LHCN-M2 (cell line): ENCODE measurements at places on chromosomes 3 and 15. TPM values are rescaled to one million over a fixed set of nuclear protein-coding genes. Genes with fewer than 3 reads are reported as not detected.

GOLGA6L10 gene
- 0.77 and 0.80 TPM in 2 replicates for total RNA-seq

SNX33 gene
- total RNA-seq, result 15.5 and 18.3 TPM in 2 replicates

GRCh38 chr3:2156244-2156847 is 57.7 kb downstream of the CNTN4 start:
- DNase-seq, result no peak

DNA sequence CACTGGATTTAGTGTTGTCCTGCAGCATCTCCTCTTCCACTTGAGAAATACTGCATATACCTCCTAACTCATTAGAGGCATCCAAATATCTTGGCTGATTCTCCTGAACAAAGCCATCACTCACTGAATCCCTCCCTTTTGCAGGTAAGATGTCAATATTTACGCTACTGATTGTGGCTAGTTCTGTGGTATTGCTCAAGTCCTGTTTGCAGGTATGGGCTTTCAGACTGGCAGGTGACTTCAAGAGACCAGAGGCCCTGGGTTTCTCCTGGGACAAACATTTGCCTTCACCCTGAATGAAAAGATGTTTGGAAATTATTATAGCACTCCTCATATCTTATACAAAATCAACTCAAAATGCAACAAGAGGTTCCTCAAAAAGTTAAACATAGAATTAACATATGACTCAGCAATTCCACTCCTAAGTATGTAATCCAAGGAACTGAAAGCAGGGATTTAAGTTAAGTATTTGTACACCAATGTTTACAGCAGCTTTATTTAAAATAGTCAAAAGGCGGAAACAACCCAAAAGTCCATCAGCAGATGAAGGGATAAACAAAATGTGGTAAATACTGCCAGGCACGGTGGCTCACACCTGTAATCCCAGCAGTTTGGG is 18.6 kb downstream of the NEK4 start:
- DNase-seq, result no peak

DNA sequence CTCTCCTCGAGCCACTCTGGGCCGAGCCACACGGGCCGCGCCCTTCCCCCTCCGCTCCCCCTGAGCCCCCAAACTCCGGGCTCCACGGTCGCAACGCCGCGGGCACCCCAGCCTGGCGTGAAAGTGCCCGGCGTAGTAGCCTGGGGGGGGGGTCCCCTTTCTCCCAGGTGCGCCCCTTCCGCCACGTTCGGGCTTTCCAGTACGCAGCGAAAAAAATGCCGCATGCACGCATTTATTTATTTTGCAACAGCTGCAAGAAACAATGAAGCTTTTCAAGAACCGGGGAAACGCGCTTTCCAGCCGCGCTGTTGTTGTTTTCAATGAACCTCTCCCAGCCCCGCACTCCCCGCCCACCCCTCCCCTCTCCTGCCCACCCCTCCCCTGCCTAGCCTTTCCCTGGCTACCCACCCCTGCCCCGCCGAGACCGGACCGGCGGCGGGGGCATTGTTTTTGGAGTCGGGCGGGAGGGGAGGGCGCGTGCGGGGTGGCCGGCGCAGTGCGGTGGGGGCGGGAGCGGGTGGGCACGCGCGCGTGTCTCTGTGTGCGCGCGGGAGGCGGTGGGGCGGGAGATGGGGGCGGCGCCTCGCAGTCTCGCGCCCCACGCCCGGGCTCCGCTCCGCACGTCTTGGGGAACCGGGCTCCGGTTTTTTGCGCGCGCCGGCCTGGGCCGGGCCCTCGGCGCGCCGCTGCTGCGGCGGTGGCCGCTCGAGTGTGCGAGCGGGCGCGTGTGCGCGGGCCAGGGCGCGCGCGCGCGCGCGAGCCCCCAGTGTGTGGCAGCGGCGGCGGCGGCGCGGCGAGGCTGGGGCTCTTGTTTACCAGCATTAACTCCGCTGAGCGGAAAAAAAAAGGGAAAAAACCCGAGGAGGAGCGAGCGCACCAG is at the start of gene IGF1R:
Gene IGF1R, plus strand, starts transcription at position 766 of the 880 bp plus-strand sequence. CDS start 1,043 bp downstream, outside the sequence.
- DNase-seq, result peak; percentile 88

DNA sequence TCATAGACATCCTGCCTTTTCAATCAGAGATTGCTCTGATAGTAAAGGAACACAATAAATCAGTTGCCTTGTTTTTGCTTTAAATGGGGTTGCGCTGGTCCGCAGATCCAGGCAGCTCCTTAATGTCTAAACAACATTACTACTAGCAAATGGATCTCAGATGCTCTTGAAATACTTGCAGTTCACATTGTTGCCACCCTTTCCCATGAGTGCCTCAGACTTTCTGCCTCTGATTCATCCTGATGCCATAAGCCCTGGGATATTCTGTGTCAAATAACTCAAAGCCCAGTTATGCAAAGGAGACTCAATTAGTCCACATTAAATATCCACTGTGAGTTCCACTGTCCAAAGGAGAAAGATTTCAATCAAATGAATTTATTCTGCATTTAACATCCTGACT is 196.7 kb downstream of the PLCH1 start:
- no peak for DNase-seq

GRCh38 chr15:86295511-86295910 is 215.8 kb downstream of the AGBL1 start:
- DNase-seq, result no peak

GRCh38 chr3:106635271-106635670 is 742.0 kb upstream of the CCDC54 start:
- DNase-seq, result peak; percentile 90

DNA sequence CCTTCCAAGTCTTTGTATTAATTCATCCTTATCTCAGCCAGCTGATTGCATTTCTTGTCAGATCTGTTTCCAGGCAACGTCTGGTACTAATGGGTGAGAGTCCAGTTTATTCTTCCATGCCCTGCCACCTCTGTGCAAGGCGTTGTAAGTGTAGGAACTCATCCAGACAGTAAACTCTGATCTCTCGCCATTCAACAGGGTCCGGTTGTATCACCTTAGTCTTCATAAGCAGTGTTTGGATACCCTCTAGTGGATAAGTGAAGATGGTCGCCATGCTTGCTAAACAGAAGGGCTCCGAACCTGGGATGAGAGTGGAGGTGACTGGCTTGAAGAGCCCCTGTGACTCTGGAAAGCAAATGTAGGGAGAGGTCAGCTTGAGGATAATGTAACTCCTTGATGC is 51.6 kb upstream of the CMTM7 start:
- peak; percentile 52 for DNase-seq

DNA sequence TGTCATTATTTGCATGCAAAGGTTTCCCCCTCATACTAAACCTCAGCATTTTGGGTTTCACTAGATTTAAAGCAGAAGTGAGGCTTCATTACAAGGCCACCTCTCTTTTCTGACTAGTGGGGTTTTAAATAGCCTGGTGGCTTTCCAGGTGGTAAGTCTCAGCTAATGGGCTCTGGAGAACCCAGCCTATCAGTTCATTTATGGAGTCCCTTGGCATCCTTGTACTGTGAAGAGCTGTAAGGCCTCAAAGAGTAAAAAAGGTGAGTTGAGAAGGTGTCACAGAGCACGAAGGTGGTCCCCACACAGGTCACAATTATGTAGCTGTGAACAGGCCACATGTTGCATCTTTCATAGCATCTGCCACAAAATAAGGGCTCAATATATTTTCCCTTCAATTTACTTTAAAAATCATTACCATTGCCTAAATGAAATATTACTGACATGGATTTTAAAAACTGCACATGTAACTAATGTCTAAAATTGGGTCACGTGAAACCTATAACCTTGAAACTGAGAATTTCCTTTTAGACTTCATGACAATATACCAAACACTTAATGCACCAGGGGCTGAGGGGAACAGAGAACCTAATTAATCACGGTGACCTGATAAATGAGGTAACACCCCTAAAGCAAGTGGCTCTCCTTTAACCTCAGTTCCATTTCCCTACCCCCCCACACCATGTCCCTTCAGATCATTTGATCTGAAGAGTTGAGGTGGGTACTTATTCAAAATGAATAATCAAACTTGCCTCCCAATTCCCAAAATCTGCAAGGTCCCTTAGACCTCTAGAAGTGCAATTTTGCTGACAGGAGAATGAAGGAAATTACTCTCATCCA is 1.3 kb downstream of the NGLY1 start:
- DNase-seq, result no peak

- DNase-seq, result peak; percentile 40
Observed at GRCh38 chr3:89740080-89740880, 632.9 kb downstream of the EPHA3 start.

DNA sequence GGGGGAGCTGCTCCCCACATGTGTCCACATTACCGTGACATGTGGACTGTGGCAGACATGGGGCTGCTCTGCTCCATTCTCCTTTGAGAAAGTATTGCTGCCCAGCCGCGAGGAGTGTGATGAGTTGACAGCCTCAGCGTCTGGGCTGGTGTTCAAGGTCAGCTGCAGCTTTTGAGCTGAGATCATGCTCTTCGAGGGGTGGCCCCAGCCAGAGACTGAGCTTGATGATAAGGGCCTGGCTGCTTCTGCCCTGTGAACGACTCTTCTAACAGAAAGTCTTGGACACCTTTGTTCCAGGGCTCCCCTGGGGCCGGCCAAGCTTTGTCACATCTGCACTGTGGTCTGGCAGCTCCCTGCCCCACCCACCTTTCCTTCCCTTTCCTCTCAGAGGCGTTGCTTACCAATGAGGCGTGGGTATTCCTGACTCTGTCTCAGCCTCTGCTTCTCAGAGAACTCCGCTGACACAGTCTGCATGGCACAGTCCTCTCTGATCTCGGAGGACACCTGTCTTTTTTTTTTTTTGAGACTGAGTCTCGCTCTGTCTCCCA is 86.6 kb downstream of the CHRD start:
- no peak for DNase-seq

DNA sequence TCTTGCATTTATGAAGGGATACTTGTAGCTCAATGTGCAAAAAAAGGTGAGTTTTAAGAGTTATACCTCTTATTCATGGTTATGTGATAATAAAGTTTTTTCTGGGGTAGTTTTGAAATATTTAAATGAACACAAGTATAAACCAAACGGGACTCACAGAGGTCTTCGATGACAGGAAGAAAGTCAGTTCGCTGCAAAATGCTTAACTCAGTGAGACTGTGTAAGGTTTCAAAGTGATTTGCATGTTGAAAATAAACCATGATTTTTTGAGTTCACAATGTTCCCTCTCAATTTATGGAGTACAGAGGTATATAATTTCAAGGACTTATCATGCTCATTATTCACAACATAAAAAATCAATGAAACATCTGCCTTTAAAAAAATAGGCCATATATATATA is 36.3 kb upstream of the MYH15 start:
- DNase-seq, result no peak

DNA sequence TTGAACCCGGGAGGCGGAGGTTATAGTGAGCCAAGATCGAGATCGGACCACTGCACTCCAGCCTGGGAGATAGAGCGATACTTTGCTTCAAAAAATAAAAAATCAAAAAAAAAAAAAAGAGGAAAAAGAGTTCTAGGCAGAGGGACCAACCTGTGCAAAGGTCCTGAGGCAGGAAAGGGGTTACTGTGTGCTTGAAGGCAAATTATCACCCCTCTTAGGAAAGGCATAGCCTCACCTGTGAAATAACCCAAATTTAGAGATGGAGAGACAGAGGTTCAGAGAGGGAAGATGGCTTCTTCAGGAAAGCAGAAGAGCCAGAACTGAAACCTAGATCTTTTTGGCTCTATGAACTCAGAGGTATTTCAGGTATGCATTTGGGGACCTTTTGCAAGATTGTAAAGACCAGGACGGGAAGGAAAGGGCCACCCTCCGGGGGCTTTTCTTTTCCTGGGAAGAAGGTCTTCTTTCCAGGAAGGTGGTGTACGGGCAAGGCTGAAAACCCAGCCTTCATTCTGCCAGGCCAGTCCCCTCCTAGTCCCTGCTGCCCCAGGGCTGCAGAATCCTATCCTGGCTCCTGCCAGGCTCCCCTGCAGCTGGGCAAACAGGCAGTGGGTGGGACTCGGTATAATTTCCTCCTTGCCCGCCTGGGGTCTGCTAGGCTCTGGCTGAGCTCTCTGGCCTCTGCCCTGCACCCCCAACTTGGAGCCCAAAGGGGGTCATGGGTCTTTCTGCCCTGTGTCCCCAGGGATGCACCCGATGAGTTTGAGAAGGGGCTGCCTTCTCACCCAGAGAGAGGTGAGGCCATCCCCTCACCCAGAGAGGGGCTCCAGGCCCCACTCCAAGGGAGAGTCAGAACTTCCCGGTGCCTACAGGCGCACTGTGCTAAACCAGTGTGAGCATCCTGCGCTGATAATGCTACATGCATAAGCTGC is 14.4 kb upstream of the CSK start:
- DNase-seq, result no peak

DNA sequence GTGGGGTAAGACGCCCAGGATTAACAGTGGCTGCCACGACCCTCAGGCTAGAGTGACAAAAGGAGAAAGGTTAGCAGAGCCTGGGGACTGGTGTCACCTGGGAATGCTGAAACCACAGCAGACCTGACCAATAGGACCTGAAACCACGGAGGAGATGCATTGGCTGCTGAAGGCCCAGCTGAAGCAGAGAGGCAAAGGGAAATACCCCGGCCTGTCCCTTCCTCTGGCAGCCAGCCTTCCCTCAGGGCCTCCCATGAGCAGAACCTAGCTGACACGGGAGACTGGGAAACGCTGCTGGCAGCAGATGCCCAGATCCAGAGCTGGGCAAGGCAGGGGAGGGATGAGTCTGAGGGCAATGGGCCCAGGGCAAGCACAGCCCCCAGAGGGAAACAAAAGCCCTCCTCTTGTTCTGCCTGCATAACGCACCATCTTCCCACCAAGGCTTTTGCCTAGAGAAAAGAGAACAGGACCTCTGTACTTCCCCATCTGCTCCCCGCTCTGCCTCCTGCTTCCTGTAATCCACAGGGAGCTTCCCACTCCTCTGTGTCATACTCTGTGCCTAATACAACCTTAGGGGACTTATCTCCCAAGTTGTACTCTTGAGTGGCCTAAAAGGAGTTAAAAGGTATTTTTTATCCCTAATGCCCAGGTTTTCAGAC is 216.2 kb downstream of the ABHD5 start:
- DNase-seq, result no peak

DNA sequence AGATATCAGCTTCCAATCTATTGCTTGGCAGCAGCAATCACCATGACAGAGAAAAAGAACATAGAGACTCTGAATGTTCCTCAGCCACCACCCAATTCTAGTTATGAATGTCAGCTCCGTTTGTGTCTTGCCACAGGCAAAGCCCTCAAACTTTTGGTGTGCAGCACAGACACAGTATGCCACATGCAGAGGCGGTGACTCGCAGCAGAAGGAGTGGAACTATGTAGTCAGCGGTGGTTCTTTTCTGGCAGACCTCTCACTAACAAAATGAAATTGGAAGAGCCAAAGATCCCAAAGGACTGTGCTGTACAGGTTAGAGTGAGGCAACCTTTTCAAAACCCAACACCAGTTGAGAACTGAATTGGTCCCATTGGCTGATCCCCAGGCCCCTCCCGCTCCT is 220.9 kb downstream of the SLC9A9 start:
- peak; percentile 82 for DNase-seq

DNA sequence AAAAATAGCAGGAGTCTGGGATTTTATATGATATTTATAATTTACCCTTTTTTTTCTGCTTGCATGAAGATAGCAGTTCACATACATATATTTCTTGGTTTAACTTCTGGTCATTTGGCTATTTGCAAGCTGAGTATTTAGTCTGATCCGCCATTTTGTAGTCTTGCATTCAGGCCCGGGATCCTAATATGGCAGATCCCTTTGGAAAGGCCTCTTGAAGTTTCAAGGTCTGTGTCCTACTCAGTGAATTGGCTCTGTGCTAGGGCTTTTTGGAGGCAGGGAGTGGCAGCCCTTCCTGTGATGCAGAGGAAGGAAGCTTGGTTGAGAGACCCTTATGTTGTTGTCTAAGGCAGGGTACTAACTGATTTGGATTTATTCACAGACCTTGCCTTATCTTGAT is 2.9 kb downstream of the SNRPN start:
- DNase-seq, result no peak
